ENCODE measurements at places on chromosomes 16 and 17.

DNA sequence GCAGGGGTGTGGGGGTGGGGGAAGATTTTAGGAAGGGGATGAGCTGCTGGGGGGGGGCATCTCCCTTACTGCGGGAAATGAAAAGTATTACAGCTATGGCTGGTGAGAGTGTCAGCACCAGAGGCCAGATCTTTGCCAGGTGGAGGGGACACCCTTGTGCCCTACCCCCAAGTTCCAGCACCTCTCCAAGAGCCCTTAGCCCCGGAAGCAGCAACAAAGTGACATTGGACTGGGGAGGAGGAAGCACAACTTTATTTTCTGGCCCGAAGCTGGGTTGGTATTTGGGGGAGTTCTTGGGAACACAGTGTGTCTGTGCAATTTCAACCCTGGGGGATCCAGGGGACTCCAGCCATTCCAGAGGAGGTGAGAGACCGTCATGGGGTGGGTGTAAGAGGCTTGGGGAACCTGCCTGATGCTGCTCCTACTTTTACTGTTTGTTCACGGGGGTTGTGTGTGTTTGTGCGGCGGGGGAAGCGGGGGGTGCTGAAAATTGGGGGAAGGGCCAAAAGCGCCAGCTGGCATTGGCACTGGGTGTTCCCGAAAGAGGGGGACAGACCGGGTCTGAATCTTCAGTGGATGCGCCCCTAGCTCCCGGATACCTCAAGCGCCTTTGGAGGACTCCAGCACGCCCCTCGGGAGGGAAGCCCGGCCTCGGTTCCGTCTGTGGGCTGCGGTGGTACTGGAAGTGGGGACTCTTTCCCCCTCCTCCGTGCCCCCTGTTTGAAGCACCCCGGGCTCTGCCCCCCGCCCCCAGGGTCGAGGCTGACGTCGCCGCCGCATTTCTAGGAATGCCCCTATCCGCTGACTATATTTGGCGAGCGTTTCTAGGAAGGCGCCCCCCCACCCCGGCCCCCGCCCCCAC, 230.3 kb downstream of the MRTFB start:
- DNase-seq: no peak

GRCh38 chr16:22132801-22133200, 29.5 kb upstream of the SDR42E2 start:
- no peak for DNase-seq

DNA sequence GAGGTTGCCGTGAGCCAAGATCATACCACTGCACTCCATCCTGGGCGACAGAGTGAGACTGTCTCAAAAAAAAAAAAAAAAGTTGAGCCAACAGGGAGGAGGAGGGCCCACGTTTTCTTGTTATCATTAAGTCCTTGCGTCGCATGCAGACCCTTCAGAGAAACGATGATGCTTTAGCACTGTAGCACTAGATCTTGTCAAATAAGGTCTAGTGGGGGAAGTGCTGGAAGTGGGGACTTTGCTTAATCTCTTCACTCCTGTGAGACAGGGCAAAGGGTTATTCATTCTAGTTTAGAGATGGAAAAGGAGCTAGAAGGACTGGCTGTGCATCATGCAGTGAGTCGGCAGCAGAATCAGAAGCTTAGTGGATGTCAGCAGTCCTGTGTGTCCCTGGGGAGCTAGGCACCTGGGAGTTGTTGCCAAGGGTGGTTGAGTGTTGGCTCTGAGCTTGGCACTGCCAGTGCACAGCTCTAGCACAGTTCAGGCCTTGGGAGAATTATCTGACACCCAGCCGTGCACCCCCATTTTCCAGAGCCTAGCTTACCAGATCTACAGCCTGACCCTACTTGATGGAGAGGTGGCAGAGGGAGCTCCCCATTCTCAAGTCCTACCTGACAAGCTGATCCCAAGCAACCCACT, 33.4 kb upstream of the TBX2 start:
- no peak for DNase-seq

DNA sequence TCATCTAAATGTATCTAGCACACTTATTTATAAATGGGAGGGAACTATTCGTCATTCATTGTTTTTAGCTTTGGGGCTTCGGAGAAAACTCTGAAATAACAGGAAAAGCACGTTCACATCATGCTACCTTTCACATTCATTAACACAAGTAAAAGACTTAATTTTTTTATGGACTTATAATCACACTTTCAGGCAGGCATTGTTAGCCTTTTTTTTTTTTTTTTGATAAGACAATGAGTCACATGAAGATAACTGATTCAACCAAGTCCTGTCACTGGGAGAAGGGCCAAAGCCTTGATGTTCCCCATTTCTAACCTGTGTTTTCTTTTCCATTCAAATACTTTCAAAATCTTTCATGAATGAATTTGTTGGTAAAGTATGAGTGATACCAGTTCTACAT, 631.3 kb upstream of the CA10 start:
- DNase-seq: no peak

DNA sequence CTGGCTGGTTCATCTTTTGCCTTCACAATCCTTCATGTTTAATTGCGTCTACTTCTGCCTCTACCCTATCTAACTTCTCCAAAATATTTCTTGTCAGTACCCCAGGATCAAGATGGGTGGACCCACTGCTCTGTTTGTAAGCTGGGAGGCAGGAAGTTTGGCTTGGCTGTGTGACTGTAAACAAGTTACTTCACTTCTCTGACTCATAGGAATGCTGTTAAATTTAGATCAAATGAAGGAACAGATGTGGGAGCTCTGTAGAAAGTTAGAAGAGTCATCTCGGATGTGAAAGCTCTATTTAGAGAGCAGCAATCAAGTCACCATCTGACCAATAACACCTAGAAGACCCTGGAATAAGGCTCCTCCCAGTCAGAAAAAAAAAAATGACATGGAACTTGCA, 55.2 kb upstream of the MRTFB start:
- DNase-seq: no peak

DNA sequence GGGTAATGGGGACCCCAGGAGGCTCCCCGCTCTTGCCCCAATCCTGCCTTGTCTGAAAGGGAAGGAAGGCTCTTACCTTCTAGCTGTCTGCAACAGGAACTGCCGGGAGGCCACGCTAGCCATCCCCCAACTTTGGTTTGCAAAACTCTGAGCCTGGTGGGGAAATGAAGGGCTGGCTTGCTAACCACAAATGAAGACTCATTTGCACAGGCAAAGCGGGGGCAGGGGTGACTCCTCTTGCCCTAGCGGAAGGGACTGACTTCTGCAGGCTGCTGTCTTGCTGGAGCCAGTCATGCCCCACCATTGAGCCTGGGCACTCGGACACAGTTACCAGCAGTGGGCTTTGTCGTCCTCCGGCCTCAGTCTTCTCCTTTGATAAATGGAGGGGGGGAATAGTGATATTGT, 52.6 kb downstream of the PLCG2 start:
- DNase-seq: no peak

Measured in CD4-positive, alpha-beta T cell (primary cell).